Epithelial cell of esophagus (primary cell): ENCODE measurements at places on chromosomes 7 and 10.

DNA sequence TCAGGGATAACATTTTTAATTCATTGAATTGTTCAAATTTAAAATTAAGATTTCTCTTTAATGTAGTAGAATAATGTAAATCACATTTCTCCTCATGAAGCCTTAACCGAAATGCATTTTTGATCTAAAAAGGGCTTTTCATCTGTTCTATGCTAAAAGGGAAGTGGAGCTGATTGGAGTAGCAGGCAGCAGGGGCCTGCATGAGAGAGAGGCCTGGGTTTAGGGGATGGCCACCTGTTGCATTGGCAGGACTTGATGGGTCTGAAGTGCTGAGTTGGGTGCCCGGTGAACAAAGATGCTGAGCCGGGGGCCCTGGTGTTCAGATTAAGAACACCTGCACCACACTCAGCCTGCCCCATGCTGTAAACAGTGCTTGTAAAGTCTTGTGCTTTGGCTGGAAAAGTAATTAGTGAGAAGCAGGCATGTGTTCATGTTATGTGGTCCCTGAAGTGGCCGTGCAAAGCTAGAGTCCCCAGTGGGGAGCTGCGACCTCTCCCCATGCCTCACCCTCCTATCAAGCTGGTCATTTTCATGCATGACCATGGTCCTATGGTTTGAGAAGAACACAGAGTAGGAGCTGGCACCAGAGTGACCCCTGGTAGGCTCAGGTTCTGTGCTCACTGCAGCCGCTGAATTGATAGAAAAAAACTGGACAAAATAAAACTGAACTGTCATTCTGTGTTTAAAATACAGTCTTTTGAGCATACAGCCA, 124.3 kb downstream of the ADCY1 start:
- no peak for DNase-seq

DNA sequence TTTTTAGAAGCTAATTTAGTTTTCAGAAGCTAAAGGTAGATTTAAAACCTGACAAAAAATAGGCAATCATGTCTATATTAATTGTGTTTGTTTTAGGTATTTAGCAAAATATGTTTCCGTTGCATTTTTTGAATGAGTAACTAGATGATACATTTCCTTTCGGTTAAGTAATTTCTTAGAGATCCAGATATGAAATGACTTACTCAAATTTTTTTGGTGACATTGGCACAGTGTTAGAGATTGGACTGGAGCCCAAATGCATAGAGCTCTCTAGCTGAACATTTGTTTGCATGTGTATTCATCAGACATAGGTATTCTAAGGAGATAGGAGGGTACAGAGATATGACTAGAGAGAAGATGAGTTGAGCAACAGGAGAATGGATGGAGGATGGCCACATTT, 1.9 kb downstream of the BUB3 start:
- DNase-seq, result peak; percentile 43

GRCh38 chr7:157496416-157497275, 159.8 kb downstream of the DNAJB6 start:
- no peak for DNase-seq

DNA sequence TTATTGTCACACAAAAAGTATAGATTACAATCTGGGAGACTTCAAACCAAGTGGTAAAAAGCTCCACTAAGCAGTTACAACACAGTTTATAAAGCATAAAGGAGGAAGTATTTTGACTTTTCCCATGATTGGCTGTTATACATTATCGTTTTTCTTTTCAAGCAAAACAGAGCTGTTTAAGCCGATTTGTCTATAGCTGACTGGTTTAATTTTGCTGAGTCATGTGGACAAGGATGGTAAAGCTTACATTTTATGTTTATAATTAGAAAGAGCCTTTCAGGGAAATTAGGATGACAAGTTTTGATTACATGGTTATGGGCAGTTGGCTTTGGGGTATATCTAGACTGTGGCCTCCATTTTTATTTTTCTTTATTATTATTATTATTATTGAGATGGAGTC, 152.5 kb upstream of the STK17A start:
- no peak for DNase-seq

DNA sequence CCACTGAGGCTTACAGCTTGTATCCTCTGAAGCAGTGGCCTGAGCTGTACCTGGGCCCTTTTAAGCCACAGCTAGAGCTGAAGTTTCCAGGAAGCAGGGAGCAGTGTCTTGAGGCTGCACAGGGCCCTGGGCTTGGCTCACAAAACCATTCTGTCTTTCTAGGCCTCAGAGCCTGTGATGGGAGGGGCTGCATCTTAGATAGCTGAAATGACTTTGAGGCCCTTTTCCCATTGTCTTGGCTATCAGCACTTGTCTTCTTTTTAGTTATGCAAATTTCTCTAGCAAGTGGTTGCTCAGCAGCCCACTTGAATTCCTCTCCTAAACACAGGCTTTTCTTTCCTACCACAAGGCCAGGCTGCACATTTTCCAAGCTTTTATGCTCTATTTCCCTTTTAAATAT, 864.2 kb downstream of the REEP3 start:
- DNase-seq, result no peak

DNA sequence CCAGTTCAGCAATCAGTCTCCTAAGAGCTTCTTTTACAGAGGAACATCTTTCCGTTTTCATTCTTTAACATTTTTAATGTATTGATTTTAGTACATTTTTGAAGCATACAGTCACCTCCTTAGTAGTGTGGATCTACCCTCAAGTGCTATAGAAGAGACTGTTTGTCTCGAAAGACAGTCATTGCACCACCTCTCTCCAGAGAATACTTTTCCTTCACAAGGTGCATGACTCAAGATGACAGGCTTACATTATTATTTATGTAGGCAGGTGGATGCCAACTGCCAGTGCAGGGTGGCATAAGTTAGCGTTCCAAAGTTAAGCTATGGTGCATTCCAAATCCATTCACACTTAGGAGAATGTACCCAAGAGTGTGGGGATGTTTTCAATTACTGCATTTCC, 71.8 kb downstream of the ZEB1 start:
- DNase-seq, result peak; percentile 72

DNA sequence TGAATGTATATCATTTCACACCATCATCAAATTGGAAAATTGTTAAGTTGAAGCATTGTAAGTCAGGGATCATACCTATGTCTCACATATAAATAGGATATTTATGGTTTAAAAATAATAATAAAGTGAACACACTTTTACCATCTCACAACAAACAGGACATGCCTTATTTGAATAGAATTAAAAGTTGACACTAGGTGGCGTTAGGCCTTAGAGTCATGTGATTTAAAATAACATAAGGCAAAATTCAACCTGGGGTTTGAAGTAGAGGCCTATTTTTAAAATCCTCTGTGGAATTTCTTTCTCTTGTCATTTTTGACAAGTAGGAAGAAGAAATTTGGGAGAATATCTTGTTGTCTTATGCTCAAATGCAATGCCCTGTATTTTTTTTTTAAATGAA, 184.7 kb upstream of the PCDH15 start:
- peak; percentile 43 for DNase-seq

DNA sequence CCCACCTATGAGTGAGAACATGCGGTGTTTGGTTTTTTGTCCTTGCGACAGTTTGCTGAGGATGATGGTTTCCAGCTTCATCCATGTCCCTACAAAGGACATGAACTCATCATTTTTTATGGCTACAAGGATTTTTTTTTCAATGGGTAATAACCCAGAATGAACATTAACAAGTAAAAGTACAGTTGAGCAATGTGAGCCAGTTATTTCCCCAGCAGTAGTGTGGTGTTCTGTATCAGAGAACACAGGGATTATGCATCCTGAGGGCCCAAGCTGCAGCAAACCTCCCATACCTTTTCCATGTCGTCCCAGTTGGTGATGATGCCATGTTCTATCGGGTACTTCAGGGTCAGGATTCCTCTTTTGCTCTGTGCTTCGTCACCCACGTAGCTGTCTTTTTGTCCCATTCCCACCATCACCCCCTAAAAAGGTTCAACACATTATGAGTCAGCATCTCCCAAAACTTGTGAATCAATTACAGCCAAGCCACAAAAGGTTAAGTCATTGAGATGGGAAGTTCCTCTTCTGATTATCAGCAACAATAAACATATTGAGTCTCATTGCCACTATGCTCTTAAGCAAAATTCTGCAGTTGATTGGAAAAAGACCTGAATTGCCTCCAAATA, 5.5 kb downstream of the ACTA2 start:
- DNase-seq, result no peak

DNA sequence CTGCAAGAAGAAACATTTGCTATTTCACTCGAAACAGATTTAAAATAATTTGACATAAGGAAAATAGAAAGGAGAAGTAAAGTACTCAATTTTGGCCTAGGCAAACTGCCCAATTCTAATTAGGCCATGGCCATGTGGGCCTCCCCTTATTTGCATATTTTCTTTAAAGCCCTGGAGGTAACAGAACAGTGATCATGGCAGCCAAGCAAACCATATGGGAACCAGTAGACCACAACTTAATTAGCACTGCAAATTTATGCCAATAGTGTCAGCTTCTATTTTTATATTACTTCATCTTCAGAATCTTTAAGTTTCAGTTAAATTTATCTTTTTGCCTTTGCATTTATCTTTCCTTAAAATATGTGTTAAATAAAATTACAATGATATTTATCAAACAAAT, 63.3 kb upstream of the THSD7A start:
- DNase-seq, result no peak

DNA sequence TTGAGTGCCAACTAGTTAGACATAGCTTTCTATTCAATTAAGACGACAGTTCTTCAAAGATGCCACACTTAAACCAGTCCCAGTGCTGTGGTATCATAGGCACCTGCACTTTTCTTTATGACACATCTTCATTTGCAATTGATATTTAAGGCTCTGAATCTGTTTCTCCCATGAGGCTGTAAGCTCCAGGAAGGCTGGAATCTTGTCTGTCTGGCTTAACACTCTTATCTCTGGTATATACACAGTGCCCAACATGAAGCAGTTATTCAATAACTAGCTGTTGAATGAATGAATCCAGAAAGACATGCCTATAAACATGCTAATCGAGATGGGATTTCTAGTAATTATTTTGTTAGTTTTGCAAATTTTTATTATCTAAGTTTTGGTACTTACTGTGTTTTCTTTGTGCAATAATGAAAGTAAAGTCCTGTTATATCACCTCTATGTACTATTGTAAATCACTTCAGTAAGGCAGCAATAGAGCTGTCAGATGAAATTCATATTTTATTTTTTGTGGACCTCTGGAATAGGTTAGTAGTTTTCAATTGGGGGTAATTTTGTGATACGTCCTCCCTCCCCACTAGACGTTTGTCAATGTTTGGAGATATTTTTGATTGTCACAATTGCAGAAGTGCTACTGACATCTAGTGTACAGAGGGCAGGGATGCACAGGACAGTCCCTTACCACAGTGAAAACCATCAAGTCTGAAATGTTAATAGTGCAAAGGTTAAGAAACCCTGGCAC, 51.3 kb upstream of the STEAP4 start:
- DNase-seq, result peak; percentile 51

- peak; percentile 5 for DNase-seq
Measured at GRCh38 chr10:878333-878759, 53.2 kb downstream of the LARP4B start.

GRCh38 chr7:81791568-81792518, 22.0 kb upstream of the HGF start:
- DNase-seq, result no peak

- peak; percentile 90 for DNase-seq
Measured at GRCh38 chr7:537911-538634, 18.4 kb upstream of the PDGFA start.

- peak; percentile 6 for DNase-seq
Measured at GRCh38 chr7:137625197-137625596, 221.6 kb downstream of the DGKI start.

- no peak for DNase-seq
Measured at GRCh38 chr7:130090745-130091532, 20.6 kb downstream of the KLHDC10 start.

DNA sequence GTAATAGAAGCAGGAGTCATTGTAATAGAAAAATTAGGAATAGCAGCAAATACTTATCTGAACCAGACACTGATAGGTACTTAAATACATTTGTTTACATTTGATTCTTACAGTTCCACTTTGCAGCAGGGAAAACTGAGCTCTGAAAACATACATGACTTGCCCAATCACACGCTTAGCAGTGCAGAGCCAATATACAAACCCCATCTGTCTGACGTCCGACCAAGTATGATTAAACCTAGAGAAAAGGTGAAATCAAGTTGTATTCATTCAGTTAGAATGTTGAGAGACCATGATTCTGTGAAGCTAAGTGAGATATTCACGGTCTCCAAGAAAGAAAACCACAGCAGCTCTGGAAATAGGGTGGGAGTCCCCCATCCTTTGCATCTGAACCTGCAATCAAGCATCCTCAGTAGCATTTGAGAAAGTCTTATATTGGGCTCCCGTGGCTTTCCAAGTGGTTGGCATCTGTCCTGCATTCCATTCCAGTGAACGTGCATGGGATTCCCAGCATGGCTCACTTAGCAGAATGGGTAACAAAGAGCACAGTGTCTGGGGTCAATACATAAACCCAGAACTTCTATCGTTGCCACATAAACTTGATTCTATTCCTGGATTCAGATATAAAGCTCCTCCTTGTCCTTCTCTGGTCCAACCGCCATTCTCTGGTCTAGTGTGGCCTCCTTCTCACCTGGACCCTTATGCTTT, 148.7 kb upstream of the RSU1 start:
- DNase-seq, result peak; percentile 87

GRCh38 chr10:71694039-71694501, 25.5 kb downstream of the C10orf105 start:
- DNase-seq, result no peak

- DNase-seq, result no peak
Measured at GRCh38 chr10:128386816-128387604, 260.8 kb upstream of the MKI67 start.
